ENCODE measurements at places on chromosomes 11 and 22. TPM values are rescaled to one million over a fixed set of nuclear protein-coding genes. Genes with fewer than 3 reads are reported as not detected.
A peak's percentile ranks its signal among the peaks of the same experiment; 100 is the strongest.

GRCh38 chr22:31969789-31970489 lies 25.6 kb downstream of the YWHAH start:
- DNase-seq: peak; percentile 30

DNA sequence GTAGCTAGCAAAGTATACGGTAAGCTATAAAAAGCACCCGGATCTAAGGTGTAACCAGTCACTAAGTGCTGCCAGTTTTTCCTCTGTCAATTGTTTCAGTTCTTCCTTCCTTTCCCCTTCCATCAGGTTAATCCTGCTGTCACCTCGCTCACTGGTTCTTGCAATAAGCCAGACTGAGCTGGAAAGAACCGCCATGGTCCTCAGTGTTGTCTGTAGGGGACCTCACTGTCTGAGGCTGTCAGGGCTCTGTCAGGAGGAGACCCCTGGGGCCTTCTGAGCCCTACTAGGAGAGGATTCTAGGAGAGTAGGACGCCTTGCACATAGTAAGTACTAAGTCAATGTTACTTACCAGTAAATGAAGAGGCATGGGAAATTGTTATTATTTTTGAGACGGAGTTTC lies 1.4 kb upstream of the TBC1D22A start:
- DNase-seq: no peak

DNA sequence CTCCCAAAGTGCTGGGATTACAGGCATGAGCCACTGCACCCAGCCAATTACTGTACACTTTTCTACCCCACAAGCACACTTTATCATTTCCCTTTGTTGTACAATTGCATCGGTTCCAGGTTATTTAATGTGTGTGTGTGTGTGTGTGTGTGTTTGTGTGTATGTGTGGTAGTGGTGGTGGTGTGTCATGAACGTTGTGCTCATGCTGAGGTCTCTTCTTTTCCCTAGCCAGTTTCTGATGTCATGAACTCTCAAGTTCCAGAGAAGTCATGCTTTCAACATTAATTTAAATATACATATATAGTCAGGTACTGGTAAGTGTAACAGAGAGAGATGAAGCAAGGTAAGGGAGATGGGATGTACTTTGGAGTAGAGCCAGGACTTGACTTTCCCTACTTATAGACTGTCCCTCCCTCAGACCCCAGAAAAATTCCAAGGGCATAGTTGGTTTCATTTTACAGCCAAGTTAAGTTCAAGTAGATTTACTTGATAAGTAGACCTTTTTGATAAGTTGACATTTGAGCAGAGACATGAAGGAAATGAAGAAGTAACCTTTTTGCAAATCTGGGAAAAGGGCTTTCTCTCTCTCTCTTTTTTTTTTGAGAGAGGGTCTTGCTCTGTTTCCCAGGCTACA lies 42.7 kb downstream of the WEE1 start:
- DNase-seq: no peak

GRCh38 chr11:106292526-106292925 lies 215.1 kb downstream of the AASDHPPT start:
- DNase-seq: no peak

DNA sequence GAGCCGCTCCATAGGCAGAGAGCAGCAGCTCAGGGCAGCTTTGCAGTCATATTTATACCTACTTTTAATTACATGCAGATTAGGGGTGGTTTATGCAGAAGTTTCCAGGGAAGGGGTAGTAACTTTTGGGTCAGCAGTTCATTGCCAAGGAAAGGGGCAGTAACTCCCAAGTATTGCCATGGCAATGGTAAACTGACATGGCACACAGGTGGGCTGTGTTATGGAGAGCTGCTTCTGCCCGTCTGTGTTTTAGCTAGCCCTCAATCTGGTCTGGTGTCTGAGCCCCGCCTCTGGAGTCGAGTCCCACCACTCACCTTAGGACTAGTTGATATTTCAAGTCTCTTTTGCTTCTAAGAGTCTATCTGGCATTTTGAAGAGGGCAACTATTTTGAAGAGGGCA lies 12.2 kb upstream of the ZBTB16 start:
- DNase-seq: no peak

DNA sequence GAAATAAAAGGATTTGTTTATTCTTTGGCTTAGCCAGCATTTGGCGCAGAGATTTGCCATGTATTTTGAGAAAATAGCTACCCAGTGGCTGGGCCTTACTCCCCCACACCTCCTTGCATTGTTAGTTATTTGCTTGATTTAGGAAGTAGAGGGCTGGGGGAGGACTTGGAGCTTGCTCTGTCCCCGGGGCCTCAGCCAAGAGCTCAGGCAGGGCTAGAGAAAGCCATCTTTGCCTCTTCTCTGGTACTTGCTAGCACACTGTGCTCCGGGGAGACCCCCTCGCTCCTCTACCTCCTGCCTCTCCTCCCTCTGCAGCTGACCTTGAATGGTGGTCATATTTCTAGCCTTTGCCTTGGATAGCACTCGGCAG lies 93.0 kb downstream of the SCN3B start:
- DNase-seq: no peak

DNA sequence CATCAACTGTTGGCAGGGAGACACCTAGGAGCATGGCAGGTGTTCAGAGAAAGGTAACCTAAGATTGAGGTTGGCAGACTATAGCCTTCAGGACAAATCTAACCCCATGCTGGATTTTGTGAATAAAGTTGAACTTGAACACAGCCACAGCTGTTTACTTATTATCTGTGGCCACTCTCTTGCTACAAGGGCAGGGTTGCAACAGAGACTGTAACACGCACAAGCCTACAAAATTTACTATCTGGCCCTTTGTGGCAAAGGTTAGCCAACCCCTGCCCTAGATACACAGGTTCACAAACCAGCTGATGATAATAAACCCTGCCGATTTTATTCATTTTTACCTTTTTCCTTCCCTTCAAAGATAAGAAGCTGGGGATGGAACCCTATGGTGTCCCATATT lies 2.5 kb downstream of the THYN1 start:
- no peak for DNase-seq

- no peak for DNase-seq
Observed at GRCh38 chr11:8335683-8336082, 72.0 kb upstream of the LMO1 start.

DNA sequence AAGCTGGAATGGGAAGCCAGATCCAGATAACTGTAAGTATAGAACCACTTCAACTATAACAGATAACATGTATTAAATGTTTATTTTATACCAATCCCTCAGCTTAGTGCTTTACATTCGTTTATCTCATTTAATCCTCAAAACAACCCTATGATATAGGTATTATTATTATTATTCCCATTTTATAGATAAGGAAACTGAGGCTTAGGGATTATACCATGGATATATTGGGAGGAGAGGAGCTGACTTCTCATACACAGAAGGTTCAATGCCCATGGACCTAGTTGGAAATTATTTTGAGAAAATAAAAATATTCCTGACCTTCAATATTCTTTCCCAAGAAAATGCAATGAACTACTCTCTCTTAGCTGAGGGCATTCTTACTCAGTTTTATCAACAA lies 140.4 kb upstream of the C11orf58 start:
- DNase-seq: no peak

- DNase-seq: no peak
Observed at GRCh38 chr11:12008790-12009616, 577 bp upstream of the DKK3 start.

GRCh38 chr11:79437981-79438630 lies 2.7 kb downstream of the TENM4 start:
- DNase-seq: no peak

GRCh38 chr11:120122924-120123683 lies 14.8 kb downstream of the TRIM29 start:
- no peak for DNase-seq

- no peak for DNase-seq
Observed at GRCh38 chr22:45298934-45299505, 10.7 kb upstream of the FAM118A start.

DNA sequence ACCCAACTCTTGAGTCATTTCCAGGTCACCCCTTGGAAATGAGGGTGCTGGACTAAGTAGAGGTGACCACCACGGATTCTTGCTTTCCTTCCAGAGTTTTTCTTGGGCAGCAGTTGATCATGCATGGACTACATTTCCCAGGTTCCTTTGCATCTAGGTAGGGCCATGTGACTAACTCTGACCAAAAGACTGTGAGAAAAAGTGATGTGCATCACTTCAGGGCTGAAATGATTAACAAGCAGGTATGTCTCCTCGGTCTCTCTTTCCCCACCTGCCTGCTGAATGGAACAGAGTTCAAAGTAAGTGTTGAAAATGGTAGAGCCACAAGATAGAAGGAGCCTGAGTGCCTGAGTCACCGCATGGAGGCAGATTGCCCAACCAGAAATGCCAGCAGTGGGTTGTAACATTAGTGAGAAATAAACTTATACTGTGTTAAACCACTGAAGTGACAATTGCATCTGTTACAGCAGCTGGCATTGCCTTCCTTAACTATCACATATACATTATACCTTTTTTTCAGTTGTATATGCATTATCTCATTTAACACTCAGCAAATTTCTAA lies 113.5 kb downstream of the MN1 start:
- no peak for DNase-seq

DNA sequence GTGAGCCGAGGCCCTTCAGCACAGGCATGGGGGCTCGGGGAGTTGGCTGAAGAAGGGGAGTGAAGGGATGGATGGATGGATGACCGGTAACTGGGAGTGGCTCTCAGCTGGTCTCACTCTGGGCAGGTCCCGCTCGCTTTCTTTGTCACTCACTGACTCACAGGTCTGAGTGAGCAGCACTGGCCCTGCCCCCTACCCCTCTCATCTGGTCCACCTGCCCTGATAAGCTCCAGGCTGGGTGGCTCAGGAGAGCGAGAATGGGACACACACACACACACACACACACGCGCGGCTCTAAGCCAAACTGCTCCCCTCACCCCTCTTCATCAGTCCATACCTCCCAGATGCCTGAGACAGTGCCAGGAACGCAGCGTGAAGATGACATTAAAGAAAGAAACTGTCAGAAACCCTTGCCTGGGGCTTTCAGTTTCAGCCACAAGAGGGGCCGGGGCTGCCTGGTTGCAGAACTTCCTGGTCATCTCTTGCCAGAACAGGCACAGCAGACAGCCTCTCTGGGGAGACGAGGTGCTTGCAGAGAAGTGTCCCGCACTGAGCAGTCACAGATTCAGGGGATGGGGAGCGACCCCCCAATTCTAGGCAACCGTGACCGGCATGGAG lies 16.5 kb upstream of the SHISAL1 start:
- peak; percentile 5 for DNase-seq

GRCh38 chr11:101705972-101706371 lies 122.2 kb upstream of the TRPC6 start:
- DNase-seq: no peak

GRCh38 chr22:49658902-49659280 lies 168.8 kb downstream of the BRD1 start:
- no peak for DNase-seq

DNA sequence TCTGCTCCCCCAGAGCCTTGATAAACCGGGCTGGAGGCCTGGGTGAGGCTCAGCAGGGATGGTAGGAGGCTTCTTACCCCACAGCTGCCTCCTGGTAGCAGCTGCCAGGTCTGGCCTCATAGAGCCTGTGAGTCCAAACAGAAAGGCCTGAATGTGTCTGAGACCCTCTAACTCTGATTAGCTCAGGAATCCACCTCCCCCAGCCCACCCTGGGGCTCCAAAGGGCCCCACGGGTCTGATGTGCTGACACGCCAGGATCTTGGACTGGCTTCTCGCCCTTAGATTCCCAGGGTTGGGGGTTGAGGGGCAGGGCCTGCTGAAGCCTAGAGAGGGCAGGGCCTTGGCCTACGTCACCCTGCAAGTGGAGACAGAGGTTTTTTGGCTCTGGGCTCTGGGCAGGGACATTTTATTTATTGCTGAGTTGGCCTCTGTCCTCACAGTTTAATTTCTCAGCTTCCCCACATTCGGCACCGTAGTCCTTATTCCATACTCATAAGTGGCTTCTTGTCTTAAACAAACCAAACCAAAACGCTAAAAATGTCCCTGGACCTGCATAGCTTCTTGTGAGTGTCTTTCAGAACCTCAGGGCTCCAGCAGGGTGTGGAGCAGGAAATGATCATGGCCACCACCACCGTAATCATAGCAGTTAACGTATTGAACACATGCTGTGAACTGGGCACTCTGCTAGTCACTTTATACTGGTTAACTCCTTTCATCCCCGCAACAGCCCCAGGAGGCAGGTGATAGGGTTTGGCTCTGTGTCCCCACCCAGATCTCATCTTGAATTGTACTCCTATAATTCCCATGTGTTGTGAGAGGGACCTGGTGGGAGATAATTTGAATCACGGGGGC lies 25.1 kb downstream of the KIAA1671 start:
- no peak for DNase-seq

DNA sequence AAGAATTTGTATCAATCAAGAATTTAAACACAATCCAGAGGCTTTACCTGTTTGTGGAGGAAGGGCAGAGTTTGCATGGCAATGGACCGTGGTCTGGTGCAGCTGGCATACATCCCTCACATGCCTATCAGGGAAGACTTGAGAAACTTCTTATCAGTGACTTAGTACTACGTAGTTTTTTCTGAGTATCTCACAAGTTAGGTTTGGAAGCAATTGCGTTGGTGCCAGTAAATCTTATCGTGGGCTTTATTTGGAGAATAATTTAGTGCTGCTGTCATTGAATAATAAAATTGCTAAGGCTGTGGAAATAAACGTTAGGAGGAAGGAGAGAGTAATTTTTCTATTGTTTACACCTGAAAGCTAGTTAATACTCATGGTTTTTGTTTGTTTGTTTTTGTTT lies 72.3 kb downstream of the PRMT3 start:
- no peak for DNase-seq

DNA sequence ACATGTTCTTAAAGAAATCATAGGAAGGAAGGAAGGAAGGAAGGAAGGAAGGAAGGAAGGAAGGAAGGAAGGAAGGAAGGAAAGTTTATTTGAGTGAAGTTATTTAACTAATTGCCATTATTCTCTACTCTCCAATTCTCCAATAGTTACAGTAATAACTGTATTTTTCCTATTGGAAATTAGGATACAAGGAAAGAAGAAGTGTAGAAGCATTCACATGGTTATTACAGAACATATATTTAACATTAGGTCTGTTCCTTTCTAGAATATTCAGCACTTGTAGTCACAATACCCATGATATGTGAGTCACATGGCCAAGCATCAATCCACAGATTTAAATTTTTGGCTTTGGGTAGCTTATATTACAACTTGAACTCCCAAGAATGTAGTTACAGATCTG lies 230.6 kb downstream of the SOX6 start:
- no peak for DNase-seq

Gene DNAJB7
- not detected for total RNA-seq

Gene C11orf21
- 2.3 TPM for total RNA-seq

Gene MUC5AC
- not detected for total RNA-seq

Gene DDX25
- total RNA-seq: not detected

Gene CLP1
- total RNA-seq: 17.8 TPM

Gene SNX32
- total RNA-seq: 1.6 TPM

Gene RBFOX2
- total RNA-seq: 3.8 TPM

Gene MED17
- 55.8 TPM for total RNA-seq

Gene P2RY2
- not detected for total RNA-seq

Gene ROBO4
- not detected for total RNA-seq

Gene GLYATL2
- total RNA-seq: not detected

Measured in activated T-helper 1 cell treated with anti-CD3 and anti-CD28 coated beads, Interleukin-12 subunit alpha, Interleukin-12 subunit beta, Interleukin-2, Interleukin-4 antibody, amounts not matched to agents 30 ng/mL and 10 ng/mL and 1 ng/mL, durations not matched to agents 14 hours and 24 hours and 36 hours (primary cell).